ENCODE measurements at places on chromosomes 7 and 10. TPM values are rescaled to one million over a fixed set of nuclear protein-coding genes. Genes with fewer than 3 reads are reported as not detected.

- DNase-seq: no peak
Observed at GRCh38 chr10:23060918-23061317, 34.5 kb upstream of the MSRB2 start.

DNA sequence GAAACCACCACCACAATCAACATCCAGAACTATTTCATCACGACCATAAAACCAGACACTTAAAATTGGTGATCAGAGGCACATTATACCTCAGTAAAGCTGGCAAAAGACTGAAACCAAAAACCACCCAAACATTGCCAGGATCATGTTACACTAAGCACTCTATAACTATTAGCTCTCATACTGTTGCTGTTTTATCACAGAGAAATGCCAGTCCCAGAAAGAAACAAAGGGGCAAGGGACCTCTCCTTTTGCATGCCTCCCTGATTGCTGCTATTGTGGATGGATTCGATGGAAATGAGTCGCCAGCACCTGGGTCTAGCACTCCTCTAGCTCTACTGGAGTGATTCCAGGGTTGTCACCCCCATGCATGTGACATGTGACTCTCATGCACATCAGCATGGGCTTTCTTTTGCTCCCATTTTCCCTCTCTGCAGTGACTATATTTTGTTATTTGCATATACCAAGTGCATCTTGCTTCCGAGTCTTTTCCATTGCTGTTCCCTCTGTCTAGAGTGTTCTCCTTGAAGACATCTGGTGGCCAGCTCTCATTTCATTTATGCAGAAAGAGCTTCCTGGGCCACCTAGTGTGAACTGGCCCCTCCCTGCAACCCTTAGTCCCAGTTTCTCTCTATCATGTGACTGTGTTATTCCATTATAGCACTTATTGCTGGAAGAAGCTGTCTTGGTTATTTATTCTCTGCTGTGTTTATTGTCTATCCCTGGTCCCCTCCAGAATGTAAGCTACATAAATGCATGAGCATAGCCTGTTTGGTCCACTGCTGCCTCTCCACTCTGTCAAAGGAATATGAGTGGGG is 300.6 kb downstream of the PLXNA4 start:
- DNase-seq: no peak

DNA sequence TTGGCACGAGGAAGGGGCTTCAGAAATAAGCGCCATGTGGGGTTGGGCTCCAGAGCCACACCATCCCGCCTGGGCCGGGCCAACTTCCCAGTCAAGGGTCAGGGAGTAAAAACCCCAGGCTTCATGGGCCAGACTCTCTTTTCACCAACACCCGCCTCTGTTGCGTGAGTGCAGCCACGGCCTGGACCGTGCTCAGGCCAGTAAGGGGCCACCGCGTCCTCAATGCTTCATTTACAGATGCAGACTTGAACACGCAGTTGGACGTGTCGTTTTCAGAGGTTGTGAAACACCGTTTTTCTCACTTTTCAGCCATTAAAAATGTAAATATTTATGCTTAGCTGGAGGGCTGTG is 161.0 kb downstream of the WDR37 start:
- no peak for DNase-seq

DNA sequence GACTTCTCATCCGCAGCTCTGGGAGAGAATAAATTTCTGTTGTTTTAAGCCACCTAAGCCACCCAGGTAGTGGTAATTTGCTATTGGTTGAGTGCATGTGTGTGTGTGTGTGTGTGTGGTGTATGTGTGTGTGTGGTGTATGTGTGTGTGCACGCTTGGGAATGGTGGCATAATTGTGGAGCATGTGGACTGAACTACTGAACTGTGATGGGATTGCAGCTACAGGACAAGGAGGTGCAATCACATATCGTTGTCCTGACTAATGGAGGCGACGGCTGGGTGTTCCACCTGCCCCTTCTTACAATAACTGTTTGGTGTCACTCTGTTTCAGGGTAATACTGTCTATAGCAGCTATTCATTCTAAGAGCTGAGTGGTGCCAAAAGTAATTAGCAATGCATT is 448.7 kb upstream of the PFKP start:
- no peak for DNase-seq

DNA sequence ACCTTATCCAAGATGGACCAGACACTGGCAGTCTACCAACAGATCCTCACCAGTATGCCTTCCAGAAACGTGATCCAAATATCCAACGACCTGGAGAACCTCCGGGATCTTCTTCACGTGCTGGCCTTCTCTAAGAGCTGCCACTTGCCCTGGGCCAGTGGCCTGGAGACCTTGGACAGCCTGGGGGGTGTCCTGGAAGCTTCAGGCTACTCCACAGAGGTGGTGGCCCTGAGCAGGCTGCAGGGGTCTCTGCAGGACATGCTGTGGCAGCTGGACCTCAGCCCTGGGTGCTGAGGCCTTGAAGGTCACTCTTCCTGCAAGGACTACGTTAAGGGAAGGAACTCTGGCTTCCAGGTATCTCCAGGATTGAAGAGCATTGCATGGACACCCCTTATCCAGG is 13.4 kb downstream of the LEP start:
- DNase-seq: no peak

GRCh38 chr7:41028580-41028979 is 674.3 kb downstream of the INHBA start:
- DNase-seq: no peak

DNA sequence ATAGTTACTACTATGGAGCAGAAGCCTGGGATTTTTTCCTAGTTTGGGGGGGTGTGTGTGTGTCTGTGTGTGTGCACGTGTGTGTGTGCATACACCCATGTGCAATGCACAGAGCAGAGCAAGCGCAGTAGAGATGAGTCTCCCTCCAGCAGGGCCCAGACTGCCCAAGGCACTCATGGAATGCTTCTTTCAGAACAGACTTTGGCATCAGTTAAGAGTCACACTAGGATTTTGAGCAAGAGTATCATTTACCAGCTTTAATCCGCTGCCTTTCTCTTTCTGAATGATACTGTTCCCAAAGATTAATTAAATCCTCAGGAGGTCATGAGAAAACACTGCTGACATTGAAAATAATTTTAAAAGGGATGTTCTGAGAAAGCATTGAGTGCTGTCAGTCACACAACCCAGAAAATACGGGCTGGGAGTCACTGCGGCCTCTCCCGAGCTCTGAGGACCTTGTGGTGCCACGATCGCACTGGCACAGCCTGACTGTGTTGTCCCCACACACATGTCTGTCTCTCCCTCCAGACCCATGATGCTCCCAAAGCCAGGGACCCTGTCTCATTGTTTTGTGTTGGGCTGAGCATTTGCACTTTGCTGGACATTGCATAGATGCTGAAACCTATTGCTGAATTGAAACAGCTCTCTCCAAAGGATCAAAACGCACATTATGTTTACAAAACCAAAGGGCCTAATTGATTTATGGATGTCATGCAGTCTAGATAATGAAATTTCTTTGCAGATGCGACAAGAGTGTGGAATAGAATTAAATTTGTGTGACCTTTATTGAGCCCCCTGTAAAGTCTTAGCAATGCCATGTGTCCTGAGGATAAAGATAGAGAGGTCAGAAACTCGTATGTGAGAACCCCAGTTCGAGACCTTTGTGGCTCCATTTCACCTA is 54.7 kb upstream of the FIGNL1 start:
- no peak for DNase-seq

Gene STN1
- 28.5 TPM for total RNA-seq

Gene MUC3A
- 0.35 TPM for total RNA-seq

Gene CLDN3
- total RNA-seq: not detected

Gene BAMBI
- 23.7 TPM for total RNA-seq
